ENCODE measurements at places on chromosomes 1 and 21.

DNA sequence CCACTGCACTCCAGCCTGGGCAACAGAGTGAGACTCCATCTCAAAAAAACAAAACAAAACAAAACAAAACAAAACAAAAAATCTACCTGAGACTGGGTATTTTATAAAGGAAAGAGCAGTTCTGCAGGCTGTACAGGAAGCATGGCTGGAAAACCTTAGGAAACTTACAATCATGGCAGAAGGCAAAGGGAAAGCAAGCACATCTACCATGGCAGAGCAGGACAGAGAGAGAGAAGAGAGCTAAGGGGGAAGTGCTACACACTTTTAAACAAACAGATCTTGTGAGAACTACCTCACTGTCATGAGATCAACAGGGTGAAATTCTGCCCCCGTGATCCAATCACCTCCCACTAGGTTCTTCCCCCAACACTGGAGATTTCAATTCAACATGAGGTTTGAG, 198.3 kb upstream of the SAMSN1 start:
- no peak for DNase-seq

GRCh38 chr1:51272916-51273315, 36.8 kb downstream of the RNF11 start:
- no peak for DNase-seq

- peak; percentile 85 for DNase-seq
Measured at GRCh38 chr1:3864884-3865283, 7.6 kb downstream of the DFFB start.

GRCh38 chr21:41874611-41875010, 4.5 kb downstream of the PRDM15 start:
- no peak for DNase-seq

DNA sequence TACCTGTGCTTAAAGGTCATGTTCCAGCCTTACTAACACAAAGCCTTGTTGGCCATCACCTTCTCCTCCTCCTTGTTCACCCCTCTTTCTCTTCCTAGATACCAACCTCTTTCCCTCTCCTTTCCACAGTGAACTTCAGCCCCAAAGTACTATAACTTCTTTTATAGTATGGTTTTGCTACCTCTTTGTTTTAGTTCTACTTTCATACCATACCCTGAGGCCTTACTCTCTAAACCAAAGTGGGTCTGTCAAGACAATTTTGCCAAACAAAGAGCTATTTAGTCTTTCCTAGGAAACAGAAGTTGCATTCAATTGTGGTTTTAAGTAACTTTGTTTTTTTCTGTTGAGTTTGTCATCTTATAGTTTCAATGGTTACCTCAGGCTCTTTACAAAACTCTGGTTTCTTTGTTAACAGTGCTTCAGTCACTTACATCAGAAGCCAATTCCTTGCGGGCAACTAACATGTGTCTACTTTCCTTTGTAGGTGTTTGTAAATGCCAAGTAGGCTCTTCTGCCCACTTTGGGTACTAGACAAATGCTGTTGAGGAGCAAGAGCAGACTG, 623.9 kb upstream of the PKN2 start:
- no peak for DNase-seq

- peak; percentile 41 for DNase-seq
Measured at GRCh38 chr1:110049801-110050601, 15.6 kb downstream of the STRIP1 start.

DNA sequence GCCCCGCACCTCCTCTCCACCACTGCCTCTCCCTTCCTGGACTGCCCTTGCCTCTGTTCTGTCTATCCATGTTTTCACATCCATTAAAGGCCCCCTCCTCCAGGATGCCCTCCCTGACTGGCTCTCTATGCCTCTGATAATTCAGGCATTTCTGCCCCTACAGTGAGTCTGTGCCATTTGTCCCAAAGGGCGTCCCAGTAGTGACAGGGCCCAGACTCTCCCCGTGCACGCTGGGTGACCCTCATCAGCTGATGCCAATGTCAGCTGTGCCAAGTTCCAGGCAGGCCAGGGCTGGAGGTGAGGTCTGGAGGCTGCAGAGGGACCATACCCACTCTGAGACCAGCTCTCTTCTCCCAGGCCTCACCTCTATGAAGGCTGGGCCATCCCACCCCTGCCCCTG, 3.2 kb upstream of the PLEKHG5 start:
- no peak for DNase-seq

GRCh38 chr1:44103270-44104131, 15.1 kb upstream of the KLF17 start:
- peak; percentile 88 for DNase-seq

- peak; percentile 80 for DNase-seq
Measured at GRCh38 chr1:182588500-182589396, at the start of gene RNASEL. TSS of gene RNASEL (minus strand) at chr1:182589256. CDS start at chr1:182586806, 2,450 bp downstream.

- peak; percentile 22 for DNase-seq
Measured at GRCh38 chr1:232467073-232467760, 162.7 kb downstream of the SIPA1L2 start.

DNA sequence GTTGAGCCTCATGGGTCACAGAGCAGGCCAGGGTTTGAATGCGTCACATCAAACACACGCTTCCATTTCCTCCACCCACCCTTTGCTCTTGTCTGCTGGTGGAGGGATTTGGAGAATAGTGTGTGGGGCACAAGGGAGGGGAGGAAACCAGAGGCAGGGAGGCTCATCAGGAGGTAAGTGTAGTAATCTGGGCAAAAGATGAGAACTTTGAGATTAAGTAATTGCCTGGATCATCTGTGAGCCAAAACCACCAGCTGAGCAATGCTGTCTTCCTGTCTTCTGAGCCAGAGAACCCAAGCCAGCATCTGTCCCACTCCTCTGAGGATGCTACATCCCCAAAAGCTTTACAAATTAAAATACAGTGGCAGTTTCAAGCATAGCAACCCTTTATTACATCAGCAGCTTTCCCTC, 45.2 kb downstream of the C8B start:
- DNase-seq: no peak

DNA sequence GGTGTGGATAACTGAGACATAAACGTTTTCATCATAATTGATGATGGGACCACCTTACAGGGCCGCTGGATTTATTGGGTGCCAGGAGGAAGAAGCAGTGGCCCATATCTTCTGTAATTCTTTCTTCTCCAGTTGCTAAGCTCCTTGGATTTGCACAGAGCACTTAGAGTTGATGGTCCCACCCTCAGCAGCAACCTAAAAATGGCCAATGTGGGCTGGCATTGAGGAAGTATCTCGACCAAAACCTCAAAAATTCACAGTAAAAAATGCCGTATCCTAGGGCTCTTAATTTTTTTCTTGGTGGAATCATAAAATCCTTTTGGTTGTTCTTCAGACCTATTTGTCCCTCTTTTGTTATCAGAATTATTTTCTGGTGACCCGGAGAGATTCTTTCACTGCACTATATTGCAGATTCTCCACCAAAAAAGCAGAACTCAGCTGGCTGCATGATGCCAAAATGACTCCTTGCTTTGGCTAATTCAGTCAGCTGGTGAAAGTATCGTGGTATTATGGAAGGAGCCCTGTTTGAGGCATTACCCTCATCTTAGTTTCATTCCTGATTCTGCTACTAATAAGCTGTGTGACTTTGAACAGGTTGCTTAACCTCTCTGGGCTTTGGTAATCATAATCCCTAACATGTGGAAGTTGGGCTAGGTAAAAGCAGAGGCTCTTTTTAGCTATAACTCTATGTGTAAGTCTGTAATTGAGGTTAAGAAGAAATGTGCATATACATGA, 27.6 kb downstream of the KIRREL1 start:
- DNase-seq: no peak

GRCh38 chr1:57058652-57059501, 93.1 kb upstream of the C8B start:
- no peak for DNase-seq

- DNase-seq: peak; percentile 23
Measured at GRCh38 chr1:119767486-119767885, 1.2 kb downstream of the HMGCS2 start.

GRCh38 chr1:86149591-86149990, 7.0 kb downstream of the COL24A1 start:
- DNase-seq: peak; percentile 29

DNA sequence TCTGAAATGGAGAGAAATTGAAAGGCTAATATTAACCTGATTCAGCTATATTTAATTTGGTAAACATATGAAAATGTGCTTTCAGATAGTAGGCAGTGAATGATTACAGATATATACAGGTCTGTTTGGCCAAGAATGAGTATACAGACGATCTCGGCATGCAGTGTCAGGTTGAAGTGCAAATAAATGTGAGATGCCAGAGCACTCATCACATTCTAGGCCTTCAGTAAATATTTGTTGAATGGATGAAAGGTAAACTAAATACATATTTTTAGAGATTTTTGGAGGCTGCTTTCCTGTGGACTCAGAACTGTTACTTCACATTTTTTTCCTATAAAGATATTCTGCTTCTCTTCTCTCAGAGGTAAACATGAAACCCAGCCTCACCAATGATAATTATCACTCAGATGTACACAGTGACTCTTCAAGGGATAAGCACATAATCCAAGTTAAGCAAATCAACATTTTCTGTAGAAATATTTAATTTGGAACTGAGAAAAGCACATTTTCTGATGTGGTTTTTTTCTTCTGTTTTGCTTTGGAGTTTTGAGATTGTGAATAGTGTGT, 702.9 kb downstream of the BRINP3 start:
- DNase-seq: peak; percentile 80

DNA sequence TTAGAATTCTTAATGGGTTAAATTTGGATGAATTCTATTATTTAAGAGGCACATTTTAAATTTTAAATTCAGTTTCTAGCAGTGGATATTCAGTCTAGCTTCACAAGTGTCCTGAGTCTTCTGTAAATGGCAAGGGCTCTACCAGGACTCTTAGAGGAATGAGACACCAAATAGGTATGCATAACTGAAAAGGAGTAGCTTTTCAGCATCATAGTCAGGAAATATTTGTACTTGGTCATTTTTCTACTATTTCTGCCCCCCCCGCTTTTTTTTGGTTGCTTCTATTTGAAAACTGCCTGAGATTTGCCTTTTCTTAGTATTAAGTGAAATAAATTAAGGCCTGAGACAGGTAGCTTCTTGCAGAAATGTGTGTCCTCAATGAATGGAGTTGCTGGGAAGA, 80.2 kb downstream of the MAST2 start:
- DNase-seq: no peak

- no peak for DNase-seq
Measured at GRCh38 chr1:54463259-54464030, 57.3 kb upstream of the SSBP3 start.

DNA sequence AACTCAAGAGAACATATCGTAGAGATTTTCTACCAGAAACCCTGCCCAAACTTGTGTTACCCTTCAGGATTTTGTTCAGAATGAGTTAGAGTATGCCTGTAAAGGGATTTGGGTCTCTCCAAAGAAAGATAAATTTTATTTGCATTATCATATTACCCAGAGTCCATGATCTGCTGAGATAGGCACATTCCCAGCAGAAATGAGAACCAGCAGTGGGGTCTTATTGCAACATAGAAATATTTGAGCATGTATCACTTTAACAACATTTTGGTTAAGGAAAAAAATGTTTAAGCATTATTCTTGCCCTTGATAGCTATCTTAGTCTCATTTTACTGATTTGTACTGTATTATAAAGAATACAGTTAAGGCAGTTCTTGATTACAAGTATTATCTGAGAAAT, 10.6 kb downstream of the VCAM1 start:
- DNase-seq: no peak

DNA sequence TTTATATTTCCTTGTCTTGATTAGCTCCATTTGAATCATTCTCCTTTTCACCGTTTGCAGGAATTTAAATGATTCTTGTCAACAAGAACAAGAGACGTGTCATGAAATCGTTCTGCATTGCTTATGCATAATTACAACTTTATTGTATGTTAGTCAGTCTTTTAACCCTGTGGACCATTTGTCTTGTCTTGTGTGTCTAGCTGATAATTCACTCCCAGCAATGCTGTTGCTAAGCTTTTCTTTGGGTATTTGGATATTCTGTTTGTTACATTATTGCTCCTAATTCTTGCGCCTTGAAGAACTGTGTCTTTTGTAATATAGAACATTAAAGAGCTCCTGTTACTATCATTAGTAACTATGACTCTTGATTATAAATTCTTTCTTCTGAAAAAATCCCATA, 311.9 kb downstream of the RYR2 start:
- no peak for DNase-seq

DNA sequence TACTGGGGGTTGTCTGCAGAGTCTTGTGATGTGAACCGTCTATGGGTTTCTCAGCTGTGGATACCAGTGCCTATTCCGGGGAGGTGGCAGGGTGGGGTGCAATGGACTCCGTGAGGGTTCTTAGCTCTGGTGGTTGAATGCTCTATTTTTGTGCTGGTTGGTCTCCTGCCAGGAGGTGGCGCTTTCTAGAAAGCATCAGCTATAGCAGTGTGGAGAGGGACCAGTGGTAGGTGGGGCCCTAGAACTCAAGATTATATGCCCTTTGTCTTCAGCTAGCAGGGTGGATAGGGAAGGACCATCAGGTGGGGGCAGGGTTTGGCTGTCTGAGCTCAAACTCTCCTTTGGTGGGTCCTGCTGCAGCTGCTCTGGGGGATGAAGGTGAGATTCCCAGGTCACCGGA, 127.3 kb upstream of the PLD5 start:
- DNase-seq: peak; percentile 16

- DNase-seq: no peak
Measured at GRCh38 chr1:157032303-157032702, 13.2 kb downstream of the ARHGEF11 start.

DNA sequence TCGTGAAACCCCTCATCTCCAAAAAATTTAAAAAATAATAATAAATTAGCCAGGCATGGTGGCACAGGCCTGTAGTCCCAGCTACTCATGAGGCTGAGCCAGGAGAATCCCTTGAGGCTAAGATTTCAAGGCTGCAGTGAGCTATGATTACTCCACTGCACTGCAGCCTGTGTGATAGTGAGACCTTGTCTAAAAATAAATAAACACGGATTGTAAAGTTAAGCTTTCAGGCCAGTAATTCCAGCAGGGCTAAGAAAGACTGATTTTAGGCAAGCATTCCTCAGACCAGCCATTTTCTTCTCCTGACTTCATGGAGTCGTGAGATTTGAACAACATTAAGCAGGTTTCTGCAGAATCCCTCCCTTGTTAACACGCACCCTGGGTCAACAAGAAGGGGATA, 77.2 kb upstream of the EFHD2 start:
- DNase-seq: no peak

DNA sequence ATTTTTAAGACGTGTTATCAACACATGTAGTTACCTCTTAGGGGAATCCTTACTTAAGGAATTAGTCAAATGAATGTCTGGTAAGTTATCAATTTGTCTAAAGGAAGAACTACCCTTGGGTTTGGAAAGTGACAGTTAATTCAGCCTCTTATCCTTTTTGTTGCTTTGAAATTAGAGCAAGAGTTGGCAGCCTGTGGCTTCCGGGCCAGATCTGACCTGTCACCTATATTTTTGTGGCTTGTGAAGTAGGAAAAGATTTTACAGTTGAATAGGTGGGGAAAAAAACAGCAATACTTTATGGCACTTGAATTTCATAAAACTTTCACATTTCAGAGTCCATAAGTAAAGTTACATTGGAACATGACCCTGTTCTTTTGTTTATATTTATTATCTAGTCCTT, 5.5 kb downstream of the MRPS6 start:
- no peak for DNase-seq

GRCh38 chr21:16767201-16767600, 745.6 kb upstream of the CXADR start:
- no peak for DNase-seq

Measured in DMS53 (cell line).